Fibroblast of the aortic adventitia (primary cell): ENCODE measurements at places on chromosomes 4 and X. TPM values are rescaled to one million over a fixed set of nuclear protein-coding genes. Genes with fewer than 3 reads are reported as not detected.

CXCL10 gene
- not detected in 2 replicates for total RNA-seq

DNA sequence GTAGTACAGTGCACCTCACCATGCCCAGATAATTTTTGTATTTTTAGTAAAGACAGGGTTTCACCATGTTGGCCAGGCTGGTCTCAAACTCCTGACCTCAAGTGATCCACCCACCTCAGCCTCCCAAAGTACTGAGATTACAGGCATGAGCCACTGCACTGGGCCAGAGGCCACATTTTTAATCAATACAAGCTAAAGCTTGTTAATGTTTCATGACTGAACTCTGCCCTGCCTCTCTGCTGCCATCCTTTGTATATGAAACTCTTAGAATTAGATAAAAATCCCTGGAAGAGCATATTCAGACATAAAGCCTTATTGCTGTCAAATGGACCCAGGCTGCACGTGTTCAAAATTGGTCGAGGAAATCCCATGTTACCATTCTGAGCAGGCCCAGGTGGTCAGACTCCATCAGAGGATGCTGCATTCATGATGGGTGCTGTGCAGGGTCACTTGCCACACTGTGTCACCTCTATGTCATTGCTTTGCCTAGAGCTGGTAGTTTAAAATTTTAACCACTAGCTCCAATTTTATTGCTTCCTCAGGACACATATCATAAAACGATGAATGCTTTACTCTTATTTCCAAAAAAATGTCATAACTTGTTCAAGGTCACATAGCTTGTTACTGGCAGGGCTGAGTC lies 45.2 kb downstream of the LNX1 start:
- DNase-seq, result peak; percentile 63

DNA sequence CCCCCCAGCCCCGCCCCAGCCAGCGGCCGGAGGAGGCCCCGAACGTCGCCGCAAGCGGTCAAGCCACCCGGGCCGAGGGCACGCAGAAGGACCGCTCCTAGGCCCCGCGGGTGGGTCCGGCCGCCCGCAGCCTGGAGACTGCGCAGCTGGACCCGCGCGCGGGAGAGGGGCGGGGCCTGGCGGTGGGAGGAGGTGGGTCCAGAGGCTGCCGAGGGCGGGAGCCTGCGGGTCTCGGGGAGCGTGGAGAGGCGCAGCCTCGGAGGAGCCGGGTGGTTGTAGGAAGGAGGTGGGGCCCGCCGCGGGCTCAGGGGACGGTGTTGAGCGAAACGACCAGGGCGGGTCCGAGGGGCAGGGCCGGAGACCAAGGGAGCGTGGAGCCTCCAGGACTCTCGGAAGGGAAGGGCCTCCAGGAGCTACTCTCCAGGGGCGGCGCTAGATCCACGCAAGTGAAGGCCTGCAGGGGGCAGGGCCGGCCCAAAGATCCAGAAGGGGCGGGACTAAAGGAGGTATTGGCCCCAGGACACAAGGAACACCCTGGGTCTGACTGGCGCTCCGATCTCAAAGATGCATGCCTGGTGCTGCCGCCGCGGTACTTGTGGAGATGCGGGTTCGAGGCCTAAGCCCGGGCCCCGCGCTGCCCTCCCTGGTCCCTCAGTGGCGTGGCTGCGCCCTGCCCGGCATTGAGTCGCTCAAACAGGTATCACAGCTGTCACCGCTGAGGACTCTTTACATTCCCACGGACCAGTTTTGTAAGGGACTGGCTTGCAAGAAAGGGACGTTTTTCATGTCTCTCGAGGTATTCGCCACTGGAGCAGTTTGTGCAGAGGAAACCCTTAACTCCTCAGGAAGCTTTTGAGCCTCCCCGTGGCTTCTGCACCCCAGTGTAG lies 5.9 kb downstream of the TIMM17B start:
- peak; percentile 75 for DNase-seq

- no peak for DNase-seq
Measured at GRCh38 chrX:132045456-132045855, 22.4 kb downstream of the STK26 start.

DNA sequence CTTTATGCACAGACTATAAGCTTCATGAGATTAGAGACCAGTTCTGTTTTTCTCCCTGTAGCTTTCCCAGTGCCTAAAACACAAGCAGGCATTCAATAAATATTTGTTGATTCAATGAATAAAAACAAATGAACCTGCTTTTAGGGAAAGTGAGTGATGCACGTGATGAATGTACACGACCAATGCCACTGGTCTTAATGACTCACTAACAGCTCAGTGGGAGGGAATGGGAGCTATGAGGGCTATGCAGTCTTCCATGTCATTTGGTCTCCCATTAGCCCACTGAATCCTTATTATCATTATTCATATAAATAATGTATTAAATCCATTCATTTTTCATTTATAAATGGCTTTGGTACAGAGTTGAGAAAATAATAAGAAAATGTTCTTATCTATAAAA lies 247.4 kb downstream of the FBXO8 start:
- DNase-seq, result no peak

GRCh38 chr4:47349326-47349725 lies 114.2 kb downstream of the COMMD8 start:
- peak; percentile 4 for DNase-seq

GRCh38 chr4:28388471-28388870 lies 1527.8 kb downstream of the STIM2 start:
- no peak for DNase-seq

RAI2 gene
- 0.33 and 4.0 TPM in 2 replicates for total RNA-seq

CCKAR gene
- 3.1 TPM in 1 of 2 replicates, not detected in the other for total RNA-seq

DNA sequence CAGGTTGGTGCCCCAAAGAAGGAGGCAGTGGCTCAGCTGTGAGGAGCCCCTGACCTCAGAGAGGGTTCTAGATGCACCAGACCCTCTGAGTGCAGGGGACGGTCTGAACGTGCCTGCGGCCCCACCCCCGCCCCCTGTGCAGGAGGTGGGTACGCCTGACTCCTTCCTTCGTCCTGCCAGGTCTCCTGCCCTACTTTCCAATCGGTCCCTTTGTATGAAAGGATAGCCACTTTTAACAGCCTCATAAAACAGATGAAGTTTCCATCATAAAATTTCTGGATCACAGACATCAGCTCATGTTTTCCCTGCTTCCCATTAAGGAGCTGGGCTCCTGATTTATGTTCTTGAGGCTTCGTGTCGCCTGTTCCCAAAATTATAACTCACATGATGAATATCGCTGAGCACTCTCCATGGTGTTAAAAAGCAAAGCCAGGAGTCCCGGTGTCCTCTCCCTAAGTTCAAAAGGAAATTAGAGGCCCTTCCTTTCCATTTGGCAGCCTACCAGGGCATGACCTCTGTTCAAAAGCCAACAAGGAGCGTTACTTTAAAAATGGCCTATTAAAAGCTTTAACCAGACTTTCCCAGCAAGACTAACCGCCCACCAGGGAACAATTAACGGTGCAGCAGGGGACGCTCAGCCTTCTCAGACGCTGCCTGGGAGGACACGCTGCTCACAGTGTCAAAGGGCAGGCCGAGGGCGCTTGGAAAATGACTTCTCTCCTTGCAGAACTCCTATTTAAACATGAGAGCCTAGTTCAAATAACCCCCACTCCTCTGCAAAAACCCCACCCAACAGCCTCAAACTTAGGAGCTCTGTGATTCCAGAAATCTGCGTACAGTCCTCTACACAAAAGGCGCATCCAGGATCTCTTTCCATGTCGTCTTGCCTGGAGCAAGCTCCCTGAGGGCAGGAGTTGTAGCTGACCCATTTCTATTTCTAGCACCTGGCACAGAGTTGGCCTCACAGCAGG lies 181.9 kb downstream of the AFAP1 start:
- DNase-seq, result no peak

- DNase-seq, result peak; percentile 91
Measured at GRCh38 chr4:128516301-128516969, 228.8 kb upstream of the PGRMC2 start.

TIMM17B gene
- total RNA-seq, result 7.0 and 19.4 TPM in 2 replicates

GRCh38 chrX:44935640-44936039 lies 62.7 kb downstream of the KDM6A start:
- no peak for DNase-seq

- no peak for DNase-seq
Measured at GRCh38 chrX:142250502-142250901, 45.4 kb upstream of the MAGEC2 start.

DNA sequence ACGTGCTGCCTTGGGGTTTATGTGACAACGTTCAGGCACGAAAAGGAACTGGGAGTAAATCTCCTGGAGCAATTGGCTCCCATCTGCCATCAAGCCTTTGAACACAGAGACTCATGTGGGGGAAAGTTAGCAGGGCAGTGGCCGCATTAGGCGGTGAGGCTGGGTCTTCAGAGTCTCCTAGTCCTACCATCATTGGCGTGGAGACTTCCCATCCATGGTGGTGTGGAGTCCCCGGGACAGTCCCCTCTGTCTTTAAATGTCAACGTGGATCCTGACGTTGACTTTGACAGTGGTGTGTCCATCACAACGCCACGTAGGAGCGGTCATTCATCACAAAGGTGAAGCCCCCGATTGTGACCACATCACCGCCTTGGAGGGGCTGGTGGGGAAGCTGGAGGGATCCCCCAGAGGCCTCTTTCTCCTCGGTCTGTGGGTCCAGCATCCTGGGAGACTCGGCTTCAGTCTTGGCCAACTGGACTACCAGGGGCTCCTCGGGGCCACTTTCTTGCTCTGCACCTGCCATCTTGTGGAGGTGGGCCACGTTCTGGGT lies 21.8 kb downstream of the CRLF2 start:
- DNase-seq, result no peak

- DNase-seq, result peak; percentile 16
Measured at GRCh38 chr4:138688408-138689085, 327.0 kb upstream of the NOCT start.

LINC00632 gene
- 10.9 and 17.1 TPM in 2 replicates for total RNA-seq

GRCh38 chr4:37685823-37686372 lies 278 bp downstream of the RELL1 start:
- no peak for DNase-seq

- no peak for DNase-seq
Measured at GRCh38 chr4:179465131-179465797, 2023.0 kb upstream of the AGA start.

DNA sequence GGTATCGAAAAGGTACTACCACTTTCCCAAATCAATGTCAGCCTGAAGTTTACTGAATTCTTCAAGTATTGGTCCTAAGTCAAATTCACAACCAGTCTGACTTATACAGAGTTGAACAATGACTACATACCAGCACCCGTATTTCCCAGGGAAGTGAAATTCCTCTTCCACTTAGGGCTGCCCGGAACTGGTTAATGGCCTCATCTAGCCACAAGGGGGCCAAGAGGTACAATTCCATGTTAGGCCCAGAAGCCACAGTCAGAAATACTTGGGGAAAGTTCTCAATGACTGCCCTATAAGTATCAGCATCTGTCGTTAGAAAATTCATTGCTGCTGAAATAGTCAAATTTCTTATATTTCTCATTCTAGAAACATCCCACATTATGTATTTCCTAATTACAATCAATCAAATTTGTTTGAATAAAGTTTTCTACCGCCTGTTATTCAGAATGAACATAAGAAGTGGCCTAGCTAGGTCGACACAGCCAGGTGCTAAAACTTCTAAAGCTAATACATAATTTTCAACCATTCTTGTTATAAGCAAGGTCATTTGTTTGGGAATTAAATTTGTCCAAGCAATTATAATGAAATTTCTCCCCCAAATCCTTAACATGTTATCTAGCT lies 5.6 kb upstream of the PCDH7 start:
- DNase-seq, result peak; percentile 78

- DNase-seq, result no peak
Measured at GRCh38 chr4:158527516-158527915, 5.8 kb downstream of the RXFP1 start.

DNA sequence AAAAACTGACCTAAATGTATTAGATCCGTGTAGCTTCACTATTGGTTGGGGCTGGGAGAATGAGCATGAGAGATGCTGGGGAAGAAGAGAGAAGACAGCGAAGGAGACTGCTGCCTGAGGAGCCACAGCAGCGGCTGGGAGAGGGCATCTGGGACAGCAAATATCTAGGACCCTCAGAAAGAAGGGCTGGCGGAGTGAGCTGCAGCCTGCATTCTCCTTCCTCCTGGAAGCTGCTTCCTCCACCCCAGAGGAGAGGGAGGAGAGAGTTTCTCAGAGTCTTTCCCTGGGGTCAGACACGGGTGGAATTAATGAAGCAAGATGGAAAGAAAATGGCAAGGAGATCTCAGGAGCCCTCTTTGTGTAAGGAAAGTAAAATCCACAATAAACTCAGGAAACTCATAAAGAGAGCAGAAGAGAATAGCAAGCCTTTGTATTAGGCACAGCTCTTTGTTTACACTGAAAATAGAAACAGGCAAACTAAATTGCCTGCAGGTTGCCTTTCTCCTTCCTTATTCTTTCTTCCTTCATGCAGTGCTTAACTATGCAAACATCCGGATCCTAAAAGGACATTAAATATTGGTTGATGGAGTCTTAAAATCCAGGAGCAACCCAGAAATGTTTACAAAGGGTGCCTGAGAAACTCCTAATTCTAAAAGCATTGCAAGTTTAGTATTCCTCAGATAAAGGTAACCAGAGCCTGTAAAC lies 130.3 kb upstream of the GALNT7 start:
- DNase-seq, result no peak

KCTD8 gene
- total RNA-seq, result 1.1 and 3.2 TPM in 2 replicates

CC2D2A gene
- total RNA-seq, result 41.0 and 52.9 TPM in 2 replicates

GRCh38 chr4:15756361-15756861 lies 21.7 kb upstream of the CD38 start:
- DNase-seq, result no peak

DNA sequence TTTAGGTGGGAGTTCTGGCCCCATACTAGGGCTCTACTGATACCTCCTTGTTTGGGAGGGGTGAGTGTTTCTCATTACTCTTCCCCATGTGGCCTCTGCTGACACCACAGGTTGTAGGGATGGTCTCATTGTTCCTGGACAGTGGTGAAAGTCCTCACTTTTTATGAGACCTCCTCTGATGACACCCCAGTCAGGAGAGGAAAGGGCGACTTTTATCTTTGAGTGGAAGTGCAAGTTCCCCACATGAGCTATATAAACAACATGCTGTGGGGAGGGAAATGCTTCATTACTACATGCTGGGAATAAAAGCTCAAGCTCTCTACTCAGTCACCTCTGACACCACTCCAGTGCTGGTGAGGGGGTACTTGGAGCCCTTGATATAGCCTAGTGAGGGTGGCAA lies 29.5 kb upstream of the MAGEA6 start:
- no peak for DNase-seq

DNA sequence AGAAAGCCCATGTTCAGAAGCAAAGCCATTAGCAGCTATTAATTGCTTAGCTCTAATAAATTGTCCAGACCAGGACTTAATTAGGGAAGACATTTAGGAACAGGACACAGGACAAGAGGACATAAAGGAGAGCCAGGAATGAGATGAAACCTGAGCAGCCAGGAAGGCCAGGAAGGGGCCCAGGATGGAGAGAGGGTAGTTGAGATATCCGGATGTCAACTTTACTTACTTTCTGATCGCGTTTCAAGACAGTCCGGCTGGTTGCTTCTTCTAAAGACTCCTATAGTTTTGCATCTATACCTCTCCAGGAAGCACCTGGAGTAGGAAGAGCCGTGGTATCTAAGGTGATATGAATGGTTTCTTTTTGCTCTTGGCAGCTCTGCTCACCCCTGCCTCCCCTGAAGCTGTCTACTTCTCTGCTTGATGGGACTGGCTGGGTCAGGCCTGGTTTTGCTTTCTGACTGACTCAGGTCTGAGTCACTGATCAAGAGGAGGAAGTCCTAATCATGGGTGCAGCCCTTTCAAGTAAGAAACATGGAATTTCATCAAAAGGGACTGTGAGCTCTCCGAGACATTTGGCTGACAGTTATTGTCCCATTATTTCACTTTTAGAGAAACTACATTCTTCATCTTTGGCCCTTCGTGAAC lies 733.3 kb downstream of the RPA4 start:
- peak; percentile 53 for DNase-seq

ATP5ME gene
- total RNA-seq, result 74.3 and 195 TPM in 2 replicates
